ENCODE measurements at places on chromosomes 11 and 22.
A peak's percentile ranks its signal among the peaks of the same experiment; 100 is the strongest.

DNA sequence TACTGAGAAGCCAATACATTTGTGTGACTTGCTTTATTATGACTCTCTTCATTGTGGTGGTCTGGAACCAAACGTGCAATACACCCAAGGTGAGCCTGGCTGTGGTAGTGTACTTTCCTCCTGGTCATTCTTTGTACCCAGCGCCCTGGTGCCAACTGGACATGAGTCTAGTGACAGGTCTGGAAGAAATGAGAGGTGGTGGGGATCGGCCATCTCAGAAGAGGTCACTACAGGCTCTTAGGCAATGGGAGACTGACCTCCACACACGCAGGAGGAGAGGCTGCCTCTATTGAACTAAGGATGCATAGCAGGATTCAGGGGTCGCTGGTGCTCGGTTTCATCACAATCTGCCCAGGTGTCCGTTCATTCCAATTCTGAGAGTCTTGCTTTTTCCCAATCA lies 56.4 kb upstream of the RTL6 start:
- DNase-seq = no peak

GRCh38 chr11:30174265-30175020 lies 56.4 kb upstream of the FSHB start:
- DNase-seq = no peak

DNA sequence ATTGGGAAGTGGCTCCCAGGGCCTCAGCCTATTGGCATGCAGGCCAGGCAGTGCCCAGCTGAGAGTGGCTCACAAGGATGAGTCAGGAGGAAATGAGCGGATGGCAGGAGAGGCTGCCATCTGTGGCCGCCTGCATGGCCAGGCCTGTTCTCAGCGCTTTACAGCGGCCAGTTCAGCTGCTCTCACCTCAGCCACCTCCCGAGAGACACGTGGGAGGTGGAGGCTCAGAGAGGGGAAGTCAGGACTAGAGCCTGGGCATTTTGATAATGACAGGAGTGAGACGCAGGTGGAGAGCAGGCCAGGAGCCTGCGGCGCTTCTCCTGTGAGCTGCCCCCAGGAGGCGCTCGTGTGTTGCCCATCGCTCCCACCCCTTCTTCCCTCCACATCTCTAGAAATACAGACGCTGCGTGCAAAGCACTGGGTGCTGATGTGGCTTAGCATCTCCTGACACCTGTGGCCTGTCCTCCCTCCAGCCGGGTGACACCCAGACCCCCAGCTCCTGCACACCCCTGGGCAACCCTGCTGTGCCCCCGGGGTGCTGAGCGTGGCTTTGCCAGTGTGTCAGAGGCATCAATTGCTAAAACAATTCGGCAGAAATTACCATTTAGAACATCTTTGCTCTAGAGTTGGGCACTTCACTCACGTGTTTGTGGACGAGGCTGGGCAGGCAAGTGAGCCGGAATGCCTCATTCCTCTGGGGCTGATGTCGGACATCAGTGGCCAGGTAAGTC lies 21.4 kb upstream of the PANX2 start:
- peak; percentile 65 for DNase-seq

- DNase-seq = no peak
These were observed 12.7 kb upstream of the IL2RB start for GRCh38 chr22:37162221-37163095.

GRCh38 chr22:23844739-23845202 lies 6.0 kb upstream of the DERL3 start:
- DNase-seq = no peak

DNA sequence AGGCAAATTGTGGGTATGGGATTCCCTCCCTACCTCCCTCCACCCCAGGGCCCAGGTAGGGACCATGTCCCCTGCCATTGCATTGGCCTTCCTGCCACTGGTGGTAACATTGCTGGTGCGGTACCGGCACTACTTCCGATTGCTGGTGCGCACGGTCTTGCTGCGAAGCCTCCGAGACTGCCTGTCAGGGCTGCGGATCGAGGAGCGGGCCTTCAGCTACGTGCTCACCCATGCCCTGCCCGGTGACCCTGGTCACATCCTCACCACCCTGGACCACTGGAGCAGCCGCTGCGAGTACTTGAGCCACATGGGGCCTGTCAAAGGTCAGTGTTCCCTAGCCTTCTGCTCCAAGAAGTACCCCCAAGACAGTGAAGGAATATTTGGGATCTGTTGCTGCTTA lies at the start of gene TOMT:
Gene TOMT (plus strand): TSS at position 37 of the 400 bp plus-strand sequence. CDS start 28 bp downstream, at position 65.
- DNase-seq = no peak

- DNase-seq = peak; percentile 80
These were observed 8.7 kb upstream of the MS4A4E start for GRCh38 chr11:60251485-60252212.

DNA sequence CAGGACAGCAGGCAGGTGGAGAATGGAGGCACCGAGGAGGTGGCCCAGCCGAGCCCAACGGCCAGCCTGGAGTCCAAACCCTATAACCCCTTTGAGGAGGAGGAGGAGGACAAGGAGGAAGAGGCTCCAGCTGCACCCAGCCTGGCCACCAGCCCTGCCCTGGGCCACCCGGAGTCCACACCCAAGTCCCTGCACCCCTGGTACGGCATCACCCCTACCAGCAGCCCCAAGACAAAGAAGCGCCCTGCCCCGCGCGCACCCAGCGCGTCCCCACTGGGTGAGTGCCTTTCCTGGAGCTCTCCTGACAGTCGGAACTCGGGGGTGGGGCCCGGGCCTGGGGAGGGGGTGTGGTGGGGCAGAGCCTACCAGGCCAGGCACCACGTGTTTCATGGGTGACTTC lies 19.7 kb downstream of the MICALL1 start:
- no peak for DNase-seq

DNA sequence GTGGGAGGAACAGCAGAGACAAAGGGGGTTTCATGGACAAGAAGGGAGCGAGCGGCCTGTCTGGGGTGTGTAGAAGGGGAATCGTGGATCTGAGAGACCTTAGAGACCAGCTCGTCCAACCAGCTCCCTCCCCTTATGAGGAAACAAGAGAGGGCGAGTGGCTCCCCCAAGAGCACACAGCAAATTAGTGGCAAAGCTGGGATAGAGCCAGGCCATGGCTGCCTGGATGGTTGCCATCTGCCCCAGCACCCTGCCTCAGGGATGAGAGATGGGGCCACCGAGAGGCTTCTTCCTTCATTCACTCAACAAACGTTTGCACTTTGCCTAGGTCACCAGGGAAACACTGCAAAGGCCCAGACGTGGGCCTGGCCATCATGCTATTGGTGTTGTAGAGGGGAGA lies 4.1 kb downstream of the MAPK8IP1 start:
- DNase-seq = no peak

DNA sequence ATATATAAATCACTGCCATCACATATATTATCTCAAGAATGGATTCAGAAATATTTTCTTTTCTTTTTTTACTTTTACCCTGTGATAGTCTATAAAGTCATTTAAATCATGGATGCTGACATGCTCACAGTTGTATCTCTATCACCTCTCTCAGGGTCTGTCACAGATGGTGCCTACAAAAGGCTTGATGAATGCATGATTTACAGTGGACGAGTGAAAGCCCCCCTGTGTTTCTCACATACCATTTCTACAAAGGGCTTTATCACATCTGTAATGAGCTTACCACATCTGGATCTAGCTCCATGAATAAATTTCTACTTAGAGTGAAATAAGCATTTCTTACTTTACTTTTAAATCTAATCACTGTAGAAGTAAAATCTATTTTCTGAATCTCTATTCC lies 121.4 kb upstream of the CARD18 start:
- DNase-seq = no peak

DNA sequence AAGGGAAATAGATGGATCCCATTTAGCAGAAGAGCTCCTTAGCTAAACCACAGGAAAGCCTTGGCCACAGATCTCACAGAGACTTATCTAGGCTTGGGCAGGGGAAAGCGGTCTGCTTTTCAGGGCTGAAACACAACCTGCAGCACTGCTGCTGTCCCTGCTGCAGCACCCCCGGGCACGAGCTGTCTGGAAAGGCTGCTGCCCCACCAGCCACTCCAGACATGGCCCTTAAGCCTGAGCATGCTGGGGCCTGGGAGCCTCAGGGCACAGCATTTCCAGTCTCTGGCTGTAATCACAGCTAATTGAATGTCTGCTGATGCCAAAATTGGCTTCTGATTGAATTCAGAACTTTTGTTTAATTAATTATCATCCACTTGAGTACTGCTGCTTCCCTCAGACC lies 115.0 kb downstream of the TMPRSS5 start:
- no peak for DNase-seq

GRCh38 chr11:103596315-103596714 lies 440.1 kb upstream of the DDI1 start:
- no peak for DNase-seq

GRCh38 chr11:110299006-110299785 lies 2.8 kb upstream of the RDX start:
- no peak for DNase-seq

DNA sequence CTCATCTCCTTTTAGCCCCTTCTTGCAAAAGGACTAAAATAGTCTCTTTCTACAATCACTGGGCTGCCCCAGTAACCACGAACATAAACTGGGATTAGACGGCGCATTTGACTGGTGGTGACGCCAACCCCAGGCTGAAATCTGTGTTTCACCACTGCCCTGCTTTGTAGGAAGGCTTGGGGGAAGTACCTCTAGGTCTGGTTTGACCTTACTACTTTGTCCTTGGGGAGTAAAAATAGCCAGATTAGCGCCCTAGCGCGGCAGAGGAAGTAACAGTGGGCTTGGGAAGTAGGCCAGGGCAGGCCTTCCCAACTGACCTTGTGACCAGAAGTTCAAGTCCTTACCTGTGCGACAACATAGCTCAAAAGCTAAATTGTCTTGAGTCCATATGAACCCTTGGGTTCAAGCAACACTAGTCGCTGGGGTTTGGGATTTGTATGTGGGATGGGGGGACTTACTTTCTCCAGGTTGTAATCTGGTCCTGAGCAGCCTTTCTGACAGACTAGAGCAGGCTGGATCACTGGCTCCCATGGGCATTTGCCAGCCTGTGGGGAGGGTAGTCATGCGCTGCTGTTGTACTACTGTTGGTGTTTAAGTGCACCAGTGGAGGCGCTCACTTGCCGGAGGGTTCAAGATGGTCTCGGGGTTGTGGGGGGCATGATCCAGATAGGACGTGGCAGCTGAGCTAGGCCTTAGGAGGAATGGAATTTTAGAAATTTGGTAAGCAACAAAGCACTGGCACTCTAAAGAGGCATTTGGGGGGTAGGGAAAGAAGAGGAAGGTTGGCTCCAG lies 953 bp upstream of the PACS1 start:
- DNase-seq = peak; percentile 43

- DNase-seq = no peak
These were observed 99.0 kb downstream of the CCDC34 start for GRCh38 chr11:27263986-27264385.

DNA sequence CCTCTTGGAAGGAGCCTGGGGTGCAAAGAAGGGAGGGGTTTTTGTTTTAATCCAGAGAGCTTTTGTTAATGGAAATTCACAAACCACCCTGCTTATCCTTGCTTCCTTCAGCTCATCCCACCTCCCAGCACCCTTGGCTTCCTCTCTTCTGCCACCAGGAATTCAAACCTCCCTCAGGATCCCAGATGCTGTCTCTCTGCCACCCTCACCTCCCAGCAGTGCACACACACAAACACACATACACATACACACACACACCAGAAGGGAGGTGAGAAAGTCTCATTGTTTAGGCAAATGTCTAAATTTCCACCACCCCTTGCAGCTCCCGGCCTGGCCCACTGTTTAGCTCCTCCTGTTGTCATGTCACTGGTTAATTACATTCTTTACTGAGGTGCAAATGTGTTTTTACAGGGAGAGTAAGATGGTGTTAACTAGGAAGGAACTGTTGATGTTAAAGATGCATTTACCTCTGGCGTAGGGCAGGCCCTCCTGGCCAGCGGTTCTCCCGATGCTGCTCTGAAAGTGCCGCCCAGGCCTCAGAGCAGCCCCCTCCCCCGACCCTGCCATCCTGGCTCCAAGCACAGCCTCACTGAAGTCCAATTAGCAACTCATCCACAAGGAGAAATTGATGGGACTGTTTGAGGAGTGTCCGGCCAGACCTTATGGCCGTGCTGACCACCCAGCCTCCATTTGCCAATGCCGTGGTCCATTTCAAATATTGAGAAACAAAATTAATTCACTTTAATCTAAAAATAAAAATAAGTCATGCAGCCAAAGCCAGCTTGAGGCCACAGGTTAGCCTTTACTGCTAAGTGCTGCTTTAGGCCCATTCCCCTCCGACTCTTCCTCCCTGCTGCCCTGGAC lies 165.4 kb downstream of the FEZ1 start:
- no peak for DNase-seq

- no peak for DNase-seq
These were observed 126.2 kb upstream of the SERPIND1 start for GRCh38 chr22:20647586-20648305.

- DNase-seq = no peak
These were observed 3.2 kb downstream of the HBD start for GRCh38 chr11:5231111-5231510.

- DNase-seq = no peak
These were observed 9.7 kb downstream of the INCENP start for GRCh38 chr11:62133328-62134065.

GRCh38 chr22:45548991-45549761 lies 46.5 kb downstream of the FBLN1 start:
- DNase-seq = no peak

- DNase-seq = peak; percentile 91
These were observed 26.2 kb downstream of the MCM5 start for GRCh38 chr22:35425971-35426800.

- no peak for DNase-seq
These were observed 33.9 kb upstream of the SEPTIN5 start for GRCh38 chr22:19680287-19680881.

- no peak for DNase-seq
These were observed at the start of gene CRACR2B for GRCh38 chr11:827897-828192. TSS of gene CRACR2B (plus strand) at chr11:827919. CDS start at chr11:828608, 689 bp downstream.

- no peak for DNase-seq
These were observed 4.4 kb upstream of the ZNRD2 start for GRCh38 chr11:65565624-65566453.

DNA sequence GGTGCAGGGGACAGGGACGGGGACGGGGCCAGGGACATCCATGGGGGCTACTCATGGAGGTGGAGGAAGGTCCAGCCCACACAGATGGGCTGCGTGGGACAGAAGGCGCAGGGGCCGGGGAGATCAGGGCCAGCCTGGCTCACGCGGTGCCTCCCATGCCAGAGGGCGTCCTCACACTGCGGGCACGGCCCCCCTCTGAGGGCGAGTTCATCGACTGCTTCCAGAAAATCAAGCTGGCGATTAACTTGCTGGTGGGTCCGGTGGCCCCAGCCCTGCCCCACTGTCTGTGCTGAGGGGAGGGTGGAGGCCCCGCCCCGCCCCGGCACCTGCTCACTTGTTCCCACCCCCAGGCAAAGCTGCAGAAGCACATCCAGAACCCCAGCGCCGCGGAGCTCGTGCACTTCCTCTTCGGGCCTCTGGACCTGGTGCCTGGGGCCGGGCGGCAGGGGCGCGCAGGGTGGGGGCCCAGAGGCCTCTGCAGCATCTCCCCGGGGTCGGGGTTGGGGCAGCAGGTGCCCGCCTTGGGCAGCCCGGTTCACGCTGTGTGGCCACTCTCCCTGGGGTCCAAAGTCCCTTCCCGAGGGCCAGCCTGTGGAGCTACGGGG lies 15.8 kb downstream of the EPS8L2 start:
- DNase-seq = peak; percentile 53

Measured in SJCRH30 (cell line).